ENCODE measurements at places on chromosomes 7 and 10.

DNA sequence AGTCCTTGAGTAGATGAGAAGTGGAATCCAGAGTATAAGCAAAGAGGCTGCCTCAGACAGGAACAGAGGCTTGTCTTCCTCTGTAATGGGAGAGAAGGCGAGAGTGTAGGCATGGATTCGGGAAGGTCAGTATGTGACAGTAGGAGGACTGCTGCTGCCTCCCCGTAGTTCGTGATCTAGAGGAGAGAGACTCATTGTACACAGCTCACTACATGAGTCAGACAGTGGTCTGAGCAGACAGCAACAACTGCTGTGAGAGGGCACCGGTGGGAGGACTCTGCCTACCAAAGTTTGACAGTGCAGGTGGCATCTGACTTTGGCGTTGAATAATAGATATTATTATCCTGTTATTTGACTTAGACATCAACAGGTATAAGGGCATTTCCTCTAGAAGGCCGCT is 319.4 kb downstream of the NRG3 start:
- no peak for DNase-seq

- no peak for DNase-seq
These were observed 197.5 kb upstream of the KMT2E start for GRCh38 chr7:104816537-104816936.

DNA sequence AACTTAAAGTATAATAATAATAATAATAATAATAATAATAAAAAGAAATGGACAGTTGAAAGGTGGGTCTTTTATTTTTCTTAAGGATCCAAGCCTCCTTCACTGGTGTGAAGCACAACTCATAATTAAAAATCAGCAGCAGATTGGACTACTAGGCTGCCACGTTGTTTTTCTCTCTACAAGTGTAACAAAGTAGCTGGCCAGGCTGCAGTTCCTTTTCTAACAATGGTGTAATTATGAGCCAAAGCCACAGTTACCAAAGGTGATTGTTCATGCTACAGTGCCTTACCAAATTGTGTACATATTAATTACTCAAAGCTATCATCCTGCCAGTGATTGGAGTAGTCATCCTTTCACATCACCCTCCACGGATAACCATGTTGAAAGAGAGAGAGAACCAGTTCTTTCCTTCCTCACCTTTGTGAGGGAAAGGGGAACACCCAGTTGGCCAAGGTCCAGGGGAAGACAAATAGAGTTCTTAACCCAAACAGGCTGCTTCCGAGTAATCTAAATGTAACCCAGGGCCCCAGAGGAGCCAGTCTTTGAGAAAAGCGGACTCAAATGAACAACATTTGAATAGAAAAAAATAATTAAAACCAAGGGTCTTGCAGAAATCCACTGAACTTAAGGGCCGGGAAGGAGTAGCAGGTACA is 86.3 kb upstream of the NPS start:
- no peak for DNase-seq

- no peak for DNase-seq
These were observed 36.6 kb downstream of the AMZ1 start for GRCh38 chr7:2724453-2725177.

DNA sequence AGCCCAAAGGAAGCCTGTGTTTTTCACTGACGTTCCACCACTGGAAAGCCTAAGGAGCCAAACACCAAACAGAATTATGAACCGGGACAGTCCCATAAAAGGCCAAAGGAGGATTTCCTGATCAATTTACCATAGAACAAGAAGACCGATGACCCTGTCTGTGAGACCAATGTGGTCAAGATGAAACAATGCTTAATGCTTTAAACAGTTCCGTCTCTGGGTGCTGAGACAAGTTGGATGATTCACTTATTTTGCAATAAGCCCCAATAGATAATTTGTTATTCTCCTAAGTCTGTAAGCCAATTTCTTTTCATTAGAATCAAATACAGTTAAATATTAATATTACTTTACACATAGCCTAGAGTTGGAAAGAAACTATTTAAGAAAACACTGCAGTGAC is 134.9 kb downstream of the MICU1 start:
- DNase-seq: no peak

GRCh38 chr10:111873041-111873440 is 310.5 kb downstream of the GPAM start:
- no peak for DNase-seq

DNA sequence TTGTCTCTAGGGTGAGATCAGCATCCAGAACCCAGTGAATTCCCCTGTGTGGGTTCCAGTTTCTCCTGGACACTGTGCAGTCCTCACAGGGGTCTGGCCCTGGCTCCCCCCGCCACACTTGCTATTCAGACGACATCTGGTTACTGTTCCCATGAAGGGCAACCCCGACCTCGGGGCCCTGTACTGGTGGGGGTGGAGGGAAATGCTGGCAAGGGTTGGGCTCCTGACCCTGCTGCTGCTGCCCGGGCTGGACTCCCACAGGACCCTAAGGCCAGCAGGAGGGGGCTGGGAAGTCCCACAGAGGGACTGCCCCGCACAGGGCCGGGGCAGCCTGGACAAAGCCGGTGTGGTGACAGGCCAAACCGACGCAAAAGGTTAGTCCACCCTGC is 768 bp upstream of the CPA1 start:
- no peak for DNase-seq

GRCh38 chr7:81300753-81301152 is 381.9 kb upstream of the SEMA3C start:
- DNase-seq: no peak
